ENCODE measurements at places on chromosomes 11 and 22.

DNA sequence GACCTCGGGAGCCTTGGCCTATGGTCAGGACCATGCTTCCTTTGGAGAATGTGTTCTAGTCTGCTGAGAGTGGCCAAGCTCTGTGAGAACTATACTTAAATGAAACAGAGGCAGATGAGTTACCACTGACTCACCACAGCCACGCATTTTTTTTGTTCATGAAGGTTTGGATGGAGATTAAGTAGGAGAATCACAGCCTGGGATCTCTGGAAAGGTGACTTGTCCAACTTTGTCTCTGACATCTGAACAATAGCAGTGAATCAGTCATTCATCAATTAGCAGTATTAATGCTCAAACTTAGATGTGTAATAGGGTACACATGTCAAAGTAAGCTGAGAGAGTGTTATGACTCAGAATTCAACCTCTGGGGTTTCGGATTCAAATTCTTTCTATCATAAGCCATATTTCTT, 100.7 kb upstream of the ANO3 start:
- DNase-seq: no peak
- no peak overlapping the region for H3K4me3 ChIP-seq
- H3K27ac ChIP-seq: no peak overlapping the region
- H3K36me3 ChIP-seq: no peaks in the 10 kb centered on the region

- no peaks in the 10 kb centered on the region for H3K4me1 ChIP-seq
- H3K27ac ChIP-seq: no peak overlapping the region
- no peaks in the 10 kb centered on the region for H3K36me3 ChIP-seq
- H3K27me3 ChIP-seq: no peaks in the 10 kb centered on the region
- H3K4me3 ChIP-seq: no peak overlapping the region
Observed at GRCh38 chr11:121904148-121904547, 211.9 kb downstream of the BLID start.

GRCh38 chr11:17699147-17700114, 19.9 kb upstream of the MYOD1 start:
- H3K36me3 ChIP-seq: no peaks in the 10 kb centered on the region
- H3K27me3 ChIP-seq: peaks cover 14% of the 10 kb centered on the region
- DNase-seq: no peak
- H3K27ac ChIP-seq: no peak overlapping the region

DNA sequence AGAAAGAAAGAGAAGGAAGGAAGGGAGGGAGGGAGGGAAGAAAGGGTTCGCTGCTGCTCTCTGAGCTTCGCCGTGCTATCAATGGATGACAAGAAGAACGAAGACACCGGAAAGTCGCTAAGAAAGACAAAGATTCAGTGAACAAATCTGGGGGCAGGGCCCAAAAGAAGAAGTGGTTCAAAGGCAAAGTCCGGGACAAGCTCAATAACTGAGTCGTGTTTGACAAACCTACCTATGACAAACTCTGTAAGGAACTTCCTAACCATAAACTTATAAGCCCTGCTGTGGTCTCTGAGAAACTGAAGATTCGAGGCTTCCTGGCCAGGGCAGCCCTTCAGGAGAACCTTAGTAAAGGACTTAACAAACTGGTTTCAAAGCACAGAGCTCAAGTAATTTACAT, 2.9 kb upstream of the TTLL1 start:
- no peak for DNase-seq
- no peak overlapping the region for H3K27ac ChIP-seq
- H3K27me3 ChIP-seq: no peaks in the 10 kb centered on the region
- no peaks in the 10 kb centered on the region for H3K36me3 ChIP-seq
- 0 out of 2 replicates have a peak, but pooled peaks cover 3% of the 10 kb centered on the region for H3K4me1 ChIP-seq
- no peak overlapping the region for H3K4me3 ChIP-seq

GRCh38 chr11:117606211-117606610, 190.8 kb downstream of the DSCAML1 start:
- no peak overlapping the region for H3K4me3 ChIP-seq
- H3K27me3 ChIP-seq: no peaks in the 10 kb centered on the region
- no peaks in the 10 kb centered on the region for H3K36me3 ChIP-seq
- DNase-seq: no peak
- no peak overlapping the region for H3K27ac ChIP-seq

DNA sequence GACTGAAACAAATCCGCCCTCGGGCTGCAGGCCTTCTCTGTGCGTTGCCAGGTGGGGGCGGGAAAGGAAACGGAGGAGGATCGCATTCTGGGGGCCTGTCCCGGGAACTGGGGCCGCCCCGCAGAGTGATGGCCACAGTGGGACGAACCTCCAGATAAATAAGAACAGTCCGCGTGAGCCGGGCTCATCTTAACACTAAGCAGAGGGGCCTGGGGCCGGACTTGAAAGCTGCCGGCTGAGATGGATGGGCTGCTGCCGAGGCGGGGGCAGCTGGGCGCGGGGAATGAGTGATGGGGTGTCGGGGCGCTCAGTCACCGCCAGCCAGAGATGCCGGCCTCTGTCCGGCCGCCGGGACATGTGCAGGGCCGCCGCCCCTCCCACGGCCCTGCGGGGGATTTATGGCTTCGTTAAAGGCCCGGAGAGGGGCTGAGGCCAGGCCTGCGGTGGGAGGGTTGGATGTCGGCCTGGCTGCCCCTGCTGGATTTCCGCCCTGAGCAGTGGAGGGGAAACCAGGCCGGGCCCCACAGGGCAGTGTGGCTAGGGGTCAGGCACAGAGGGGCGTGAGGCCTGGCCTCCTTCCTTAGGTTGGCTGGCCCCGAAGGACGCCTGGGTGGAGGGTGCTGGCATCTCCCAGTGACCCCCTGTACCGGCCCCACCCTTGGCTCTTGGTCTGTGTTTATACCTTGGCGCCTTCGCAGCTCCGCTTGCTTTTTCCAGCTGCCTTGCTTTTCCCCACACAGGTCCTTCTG, 45.3 kb upstream of the CD82 start:
- no peak overlapping the region for H3K27ac ChIP-seq
- H3K4me1 ChIP-seq: no peaks in the 10 kb centered on the region
- no peaks in the 10 kb centered on the region for H3K27me3 ChIP-seq
- no peak for DNase-seq

GRCh38 chr11:19933132-19933735, 220.6 kb downstream of the NAV2 start:
- no peak overlapping the region for H3K27ac ChIP-seq
- no peak for DNase-seq
- peaks cover 5% of the 10 kb centered on the region for H3K36me3 ChIP-seq

- no peak overlapping the region for H3K4me3 ChIP-seq
- peaks cover 4% of the 10 kb centered on the region for H3K4me1 ChIP-seq
- H3K36me3 ChIP-seq: no peaks in the 10 kb centered on the region
- DNase-seq: no peak
- H3K27me3 ChIP-seq: no peaks in the 10 kb centered on the region
Observed at GRCh38 chr11:117045956-117046355, 52.3 kb downstream of the SIK3 start.

DNA sequence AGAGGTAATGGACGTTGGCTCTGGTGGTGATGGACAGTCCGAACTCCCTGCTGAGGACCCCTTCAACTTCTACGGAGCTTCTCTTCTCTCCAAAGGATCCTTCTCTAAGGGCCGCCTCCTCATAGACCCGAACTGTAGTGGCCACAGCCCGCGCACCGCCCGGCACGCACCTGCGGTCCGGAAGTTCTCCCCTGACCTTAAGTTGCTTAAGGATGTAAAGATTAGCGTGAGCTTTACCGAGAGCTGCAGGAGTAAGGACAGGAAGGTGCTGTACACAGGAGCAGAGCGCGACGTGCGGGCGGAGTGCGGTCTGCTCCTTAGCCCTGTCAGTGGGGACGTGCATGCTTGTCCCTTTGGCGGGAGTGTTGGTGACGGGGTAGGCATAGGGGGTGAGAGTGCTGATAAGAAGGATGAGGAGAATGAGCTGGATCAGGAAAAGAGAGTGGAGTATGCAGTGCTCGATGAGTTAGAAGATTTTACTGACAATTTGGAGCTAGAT, 6.1 kb downstream of the DGCR8 start:
- no peak for DNase-seq
- H3K4me1 ChIP-seq: peaks cover 1% of the 10 kb centered on the region
- no peak overlapping the region for H3K4me3 ChIP-seq
- H3K36me3 ChIP-seq: peaks cover 51% of the 10 kb centered on the region
- no peak overlapping the region for H3K27ac ChIP-seq

DNA sequence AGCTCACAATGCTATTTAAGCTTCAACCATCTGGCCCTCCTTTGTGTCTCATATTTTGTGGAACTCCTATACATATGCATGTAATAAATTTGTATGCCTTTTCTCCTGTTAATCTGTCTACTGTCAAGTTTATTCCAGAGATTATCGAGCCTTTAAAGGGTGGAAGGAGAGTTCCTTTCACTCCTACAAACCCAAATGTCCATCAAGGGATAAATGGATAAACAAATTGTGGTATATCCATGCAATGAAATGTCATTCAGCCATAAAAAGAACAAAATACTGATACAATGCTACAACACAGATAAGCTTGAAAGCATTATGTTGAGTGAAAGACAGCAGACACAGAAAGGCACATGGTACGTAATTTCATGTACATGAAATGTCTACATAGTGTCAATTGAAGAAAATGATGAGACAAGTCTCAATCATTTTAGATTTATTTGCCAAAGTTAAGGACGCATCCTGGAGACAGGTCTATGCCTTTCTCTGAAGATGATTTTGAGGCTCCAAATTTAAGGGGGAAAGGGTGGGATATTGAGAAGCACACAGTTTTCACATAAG, 17.7 kb upstream of the FEZ1 start:
- no peaks in the 10 kb centered on the region for H3K27me3 ChIP-seq
- peaks cover 4% of the 10 kb centered on the region for H3K4me1 ChIP-seq
- H3K4me3 ChIP-seq: no peak overlapping the region
- DNase-seq: no peak
- H3K36me3 ChIP-seq: no peaks in the 10 kb centered on the region

- no peaks in the 10 kb centered on the region for H3K4me1 ChIP-seq
- no peak overlapping the region for H3K4me3 ChIP-seq
- peaks cover 2% of the 10 kb centered on the region for H3K27me3 ChIP-seq
- H3K27ac ChIP-seq: no peak overlapping the region
Observed at GRCh38 chr11:7520011-7520942, 6.5 kb downstream of the PPFIBP2 start.

GRCh38 chr22:31244046-31244942, 32.2 kb downstream of the LIMK2 start:
- no peak overlapping the region for H3K27ac ChIP-seq
- no peak overlapping the region for H3K4me3 ChIP-seq
- no peaks in the 10 kb centered on the region for H3K36me3 ChIP-seq
- no peak for DNase-seq
- no peaks in the 10 kb centered on the region for H3K27me3 ChIP-seq

DNA sequence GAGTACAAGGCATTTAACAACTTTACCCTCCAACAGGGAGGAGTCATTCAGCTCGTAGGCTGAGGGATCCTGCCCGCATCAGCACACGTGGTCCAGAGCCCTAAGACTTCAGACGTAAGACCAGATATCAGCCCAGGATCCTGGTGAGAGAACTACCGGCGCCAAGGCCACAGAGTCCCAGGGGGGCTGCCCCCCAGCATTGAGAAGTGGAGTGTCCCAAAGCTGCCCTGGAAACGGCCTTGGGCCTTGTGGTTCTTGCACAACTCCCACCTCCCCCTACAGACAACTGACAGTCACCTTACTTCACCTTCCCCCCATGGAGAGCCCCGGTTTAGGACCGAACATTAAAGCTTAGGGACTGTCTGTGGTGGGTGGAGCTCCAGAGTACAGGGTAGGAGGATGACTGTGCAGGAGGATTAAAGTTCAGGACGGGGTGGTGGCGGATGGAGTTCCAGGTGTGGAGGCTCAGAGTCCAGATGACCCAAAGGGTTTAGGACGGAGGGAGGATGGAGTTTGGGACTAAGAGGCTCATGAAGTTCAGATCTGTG, 1.0 kb downstream of the C11orf91 start:
- peaks cover 4% of the 10 kb centered on the region for H3K4me1 ChIP-seq
- no peak overlapping the region for H3K4me3 ChIP-seq
- no peak for DNase-seq
- H3K36me3 ChIP-seq: no peaks in the 10 kb centered on the region
- H3K27me3 ChIP-seq: no peaks in the 10 kb centered on the region

- no peak overlapping the region for H3K27ac ChIP-seq
- no peak for DNase-seq
- H3K4me3 ChIP-seq: no peak overlapping the region
- H3K36me3 ChIP-seq: no peaks in the 10 kb centered on the region
- no peaks in the 10 kb centered on the region for H3K27me3 ChIP-seq
Observed at GRCh38 chr11:111975076-111975806, 38.1 kb downstream of the DIXDC1 start.

DNA sequence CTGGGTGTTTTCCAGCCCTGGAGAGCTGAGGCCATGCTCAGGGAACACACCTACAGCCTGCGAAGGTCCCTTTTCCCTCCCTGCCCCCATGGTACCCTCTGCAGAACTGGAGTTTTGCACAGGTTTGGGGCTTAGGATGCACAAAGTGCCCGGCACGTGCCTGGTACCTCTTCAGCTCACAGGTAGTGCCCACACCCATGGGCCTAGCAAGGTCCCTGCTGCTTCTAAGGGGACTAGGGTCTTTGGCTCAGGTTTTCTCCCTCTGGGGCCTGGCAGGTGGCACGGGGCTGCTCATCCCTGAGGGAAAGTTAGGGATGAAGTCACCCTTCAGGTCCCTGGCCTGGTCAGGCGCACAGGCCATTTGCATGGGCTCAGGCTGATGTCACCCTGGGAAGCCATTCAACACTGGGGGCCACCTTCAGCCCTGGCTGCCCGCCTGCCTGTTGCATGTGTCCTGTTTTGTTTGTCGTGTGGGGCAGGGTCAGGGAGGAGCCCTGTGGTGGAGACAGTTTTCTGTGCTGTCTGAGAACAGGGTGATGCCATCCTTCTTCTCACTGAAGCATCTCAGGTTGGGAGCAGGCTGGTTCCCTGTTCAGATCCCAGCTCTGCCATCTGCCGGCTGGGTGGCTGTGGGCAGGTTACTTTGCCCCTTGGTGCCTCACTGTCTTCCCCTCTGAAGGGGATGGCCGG, 68.3 kb upstream of the CRYBB3 start:
- H3K4me1 ChIP-seq: peaks cover 2% of the 10 kb centered on the region
- no peak overlapping the region for H3K4me3 ChIP-seq
